ENCODE measurements at places on chromosomes 6 and 20.

- DNase-seq, result no peak
Measured at GRCh38 chr6:87481931-87482330, 9.2 kb downstream of the SLC35A1 start.

DNA sequence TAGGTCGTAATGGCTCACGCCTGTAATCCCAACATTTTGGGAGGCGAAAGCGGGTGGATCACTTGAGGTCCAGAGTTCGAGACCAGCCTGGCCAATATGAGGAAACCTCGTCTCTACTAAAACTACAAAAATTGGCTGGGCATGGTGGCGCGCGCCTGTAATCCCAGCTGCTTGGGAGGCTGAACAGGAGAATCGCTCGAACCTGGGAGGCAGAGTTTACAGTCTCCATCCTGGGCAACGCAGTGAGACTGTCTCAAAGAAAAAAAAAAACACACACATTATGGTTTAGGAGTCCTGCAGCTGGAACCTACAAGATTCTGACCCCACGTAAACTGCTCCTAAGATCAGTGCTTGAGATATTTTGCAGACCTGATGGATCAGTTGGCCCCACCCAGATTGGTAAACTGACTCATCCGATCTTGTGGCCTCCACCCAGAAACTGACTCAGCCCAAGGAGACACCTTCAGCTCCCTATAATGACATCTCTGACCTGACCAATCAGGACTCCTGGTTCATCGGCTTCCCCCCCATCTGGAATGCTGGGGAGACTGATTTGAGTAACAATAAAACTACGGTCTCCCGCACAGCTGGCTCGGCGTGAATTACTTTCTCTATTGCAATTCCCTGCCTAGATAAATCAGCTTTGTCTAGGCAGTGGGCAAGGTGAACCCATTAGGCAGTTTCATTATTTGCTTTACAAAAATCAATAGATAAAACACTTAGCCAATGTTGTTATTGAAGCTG, 96.2 kb upstream of the BTN3A2 start:
- peak; percentile 96 for DNase-seq

- DNase-seq, result peak; percentile 88
Measured at GRCh38 chr6:113306552-113307145, 550.5 kb upstream of the MARCKS start.

DNA sequence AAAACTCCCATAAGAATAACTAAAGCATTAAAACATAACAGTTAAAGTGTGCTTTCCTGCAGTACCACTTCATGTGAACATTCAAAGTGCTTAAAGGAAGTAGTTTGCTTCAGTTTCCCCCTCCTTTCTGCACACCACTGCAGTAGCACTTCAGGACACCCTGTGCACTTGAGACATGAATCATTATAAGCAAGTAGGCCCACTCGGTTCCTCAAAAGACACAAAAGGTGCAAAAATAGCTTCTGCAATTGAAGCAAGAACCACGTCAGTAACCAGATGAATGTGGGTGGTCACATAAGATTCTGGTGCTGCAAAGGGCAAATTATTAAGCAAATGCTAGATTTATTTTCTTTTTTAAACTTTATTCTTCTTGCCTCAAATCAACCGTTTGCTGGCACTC, 160.6 kb downstream of the HIVEP2 start:
- no peak for DNase-seq

DNA sequence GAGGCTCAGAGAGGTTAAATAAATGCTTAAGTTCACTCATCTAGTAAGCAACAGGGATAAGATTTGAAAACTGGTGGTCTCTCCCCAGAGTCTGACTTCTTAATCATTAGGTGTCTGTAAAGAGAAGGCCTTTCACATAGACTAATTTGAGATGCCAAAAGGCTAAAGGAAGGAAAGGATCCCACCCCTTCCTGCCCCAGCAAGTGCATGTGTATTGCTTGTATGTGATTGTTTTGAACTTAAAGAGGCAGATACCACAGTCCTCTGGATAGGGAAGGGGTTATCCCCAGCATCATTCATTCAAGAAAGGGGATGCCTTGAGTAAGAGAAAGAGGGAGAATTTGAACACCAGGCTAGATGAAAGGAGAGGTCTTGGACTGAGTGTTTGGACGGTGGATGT, 192.0 kb downstream of the OGFRL1 start:
- DNase-seq, result no peak

- DNase-seq, result no peak
Measured at GRCh38 chr20:12715991-12716680, 292.6 kb upstream of the SPTLC3 start.

- DNase-seq, result no peak
Measured at GRCh38 chr6:112038756-112039430, 15.0 kb upstream of the CCN6 start.

DNA sequence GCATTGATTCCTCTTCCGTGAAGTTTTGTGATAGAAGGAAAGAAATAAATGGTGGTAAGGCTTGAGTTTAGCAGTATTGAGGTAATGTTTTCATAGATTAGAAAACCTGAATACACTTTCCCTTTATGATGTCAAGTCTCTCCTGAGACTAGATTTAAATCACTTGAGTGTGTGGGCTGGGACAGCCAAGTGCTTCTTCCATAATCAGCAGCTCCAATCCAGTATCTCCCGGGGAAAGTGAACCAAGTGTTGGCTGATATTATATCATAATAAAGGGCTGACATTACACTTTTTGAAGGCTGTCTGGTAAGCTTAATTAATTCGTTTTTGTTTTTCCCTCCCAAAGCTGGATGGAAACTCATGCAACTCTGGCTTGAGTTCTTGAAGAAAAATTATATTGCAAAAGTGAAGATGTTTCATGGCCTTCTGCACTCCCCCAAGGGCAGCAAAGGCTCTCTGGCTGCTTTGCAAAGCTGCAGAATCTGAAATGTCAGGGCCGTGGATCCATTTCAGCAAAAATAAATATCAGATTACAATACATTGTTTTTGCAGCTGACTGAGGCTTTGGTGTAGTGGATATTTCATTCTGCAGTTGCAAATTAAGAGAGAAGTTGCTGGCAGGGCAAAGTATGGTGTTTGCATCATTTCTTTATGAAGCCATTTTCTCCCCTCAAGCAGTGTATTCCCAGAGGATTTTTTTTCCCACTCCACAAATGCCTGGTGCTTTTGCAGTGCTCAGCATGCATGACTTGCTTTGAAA, 101.2 kb downstream of the MKKS start:
- no peak for DNase-seq

DNA sequence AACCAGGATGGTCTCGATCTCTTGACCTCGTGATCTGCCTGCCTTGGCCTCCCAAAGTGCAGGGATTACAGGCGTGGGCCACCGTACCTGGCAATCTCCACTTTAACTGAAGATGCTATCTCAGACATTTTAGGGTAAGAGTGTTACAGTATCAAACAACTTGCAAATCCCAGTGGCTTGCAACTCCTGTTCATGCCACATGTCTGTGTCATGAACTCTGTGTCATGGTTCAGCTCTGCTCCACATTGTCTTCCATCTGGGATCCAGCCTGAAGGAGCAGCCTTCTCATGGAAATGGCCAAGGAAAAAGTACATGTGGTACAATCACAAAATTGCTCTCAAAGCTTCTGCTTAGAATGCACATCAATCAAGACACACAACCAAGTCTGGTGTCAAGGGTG, 114.9 kb downstream of the MAP3K5 start:
- DNase-seq, result no peak

DNA sequence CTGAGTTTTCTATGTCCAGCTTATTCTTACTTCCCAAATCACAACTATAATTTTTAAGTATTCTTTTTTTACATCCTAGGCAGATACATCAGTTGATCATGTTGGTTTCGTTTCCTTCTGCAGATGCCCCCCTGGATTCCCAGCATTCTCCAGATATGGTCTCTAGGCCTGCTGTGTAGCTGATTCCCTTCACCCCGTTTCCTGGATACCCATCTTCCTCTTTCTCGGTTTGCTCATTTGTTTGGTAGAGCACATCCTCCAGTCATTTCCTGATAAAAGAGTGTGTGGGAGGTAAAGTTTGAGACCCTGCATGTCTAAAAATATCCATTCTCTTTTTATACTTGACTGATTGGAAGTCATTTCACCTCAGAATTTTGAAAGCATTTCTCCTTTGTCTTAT, 66.4 kb downstream of the ANKS1A start:
- DNase-seq, result no peak

DNA sequence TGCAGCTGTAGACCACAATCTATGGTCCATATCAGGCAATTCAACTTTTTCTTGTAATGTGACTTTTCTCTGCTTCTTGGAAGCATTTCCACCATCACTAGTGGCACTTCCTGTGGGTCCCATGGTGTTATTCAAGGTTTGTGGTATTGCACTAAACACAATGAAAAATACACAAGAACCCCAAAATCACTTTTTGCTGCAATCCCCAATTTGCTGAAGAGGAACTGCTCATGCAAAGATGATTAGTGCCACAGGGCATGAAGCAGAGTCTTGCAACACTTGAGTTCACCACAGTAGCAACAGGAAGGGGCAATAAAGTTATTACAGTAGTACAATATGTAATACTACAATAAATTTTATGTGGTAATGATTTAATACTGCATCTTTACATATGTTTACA, 16.8 kb upstream of the TAAR1 start:
- no peak for DNase-seq

- DNase-seq, result no peak
Measured at GRCh38 chr6:105364243-105364642, 38.6 kb downstream of the PREP start.

- DNase-seq, result no peak
Measured at GRCh38 chr20:37729452-37729851, 35.6 kb downstream of the CTNNBL1 start.

DNA sequence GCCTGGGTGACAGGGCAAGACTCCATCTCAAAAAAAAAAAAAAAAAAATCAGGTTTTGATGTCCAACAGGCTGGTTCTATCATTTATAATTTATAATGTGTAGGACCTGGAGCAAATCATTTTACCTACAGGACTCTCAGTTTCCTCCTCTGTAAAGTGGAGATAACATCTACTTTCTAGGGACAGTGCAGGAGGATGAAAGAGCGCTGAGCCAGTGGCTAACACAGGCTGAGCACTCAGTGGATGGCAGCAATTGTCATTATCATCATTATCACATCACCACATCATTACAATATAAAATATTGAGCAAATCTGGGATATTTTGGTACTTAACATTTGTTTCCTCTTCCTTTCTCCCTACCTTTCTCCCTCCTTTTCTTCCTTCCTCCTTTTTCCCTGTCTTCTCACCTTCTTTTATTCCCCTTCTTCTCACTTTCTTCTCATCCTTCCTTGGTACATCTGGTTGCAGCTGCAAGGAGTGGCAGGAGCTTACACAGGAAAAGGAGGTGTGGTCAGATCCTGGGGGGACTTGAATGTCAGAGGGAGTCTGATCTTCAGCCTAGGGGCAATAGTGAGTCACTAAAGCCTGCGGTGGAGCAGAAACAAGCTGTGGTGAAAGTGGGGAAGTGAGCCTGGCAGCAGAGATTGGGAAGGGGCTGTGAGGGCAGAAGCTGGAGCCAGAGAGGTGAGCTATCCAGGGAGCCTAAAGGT, 24.6 kb upstream of the CTNNBL1 start:
- peak; percentile 61 for DNase-seq

- DNase-seq, result no peak
Measured at GRCh38 chr6:170347091-170347490, 40.5 kb downstream of the FAM120B start.

- DNase-seq, result no peak
Measured at GRCh38 chr6:129717277-129717676, 7.3 kb upstream of the ARHGAP18 start.

DNA sequence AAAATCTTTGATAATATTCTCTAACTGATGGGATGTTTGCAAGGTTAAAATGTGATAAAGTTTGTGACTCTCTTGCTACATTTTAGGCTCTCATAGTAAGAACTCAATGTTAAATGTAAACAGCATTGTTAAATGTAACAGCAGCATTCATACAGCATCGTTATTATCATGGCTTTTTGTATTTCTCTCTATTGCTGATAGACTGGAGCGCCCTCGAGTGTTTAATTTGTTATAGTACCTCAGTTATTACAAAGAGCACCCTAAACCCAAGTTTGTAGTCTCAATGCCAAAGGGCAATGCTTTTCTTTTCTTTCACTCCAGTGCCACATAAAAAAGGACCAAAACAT, 14.9 kb upstream of the TTPAL start:
- peak; percentile 49 for DNase-seq

GRCh38 chr20:44790638-44791393, 19.5 kb downstream of the RIMS4 start:
- DNase-seq, result no peak

GRCh38 chr20:51634257-51634656, 91.7 kb upstream of the NFATC2 start:
- no peak for DNase-seq

DNA sequence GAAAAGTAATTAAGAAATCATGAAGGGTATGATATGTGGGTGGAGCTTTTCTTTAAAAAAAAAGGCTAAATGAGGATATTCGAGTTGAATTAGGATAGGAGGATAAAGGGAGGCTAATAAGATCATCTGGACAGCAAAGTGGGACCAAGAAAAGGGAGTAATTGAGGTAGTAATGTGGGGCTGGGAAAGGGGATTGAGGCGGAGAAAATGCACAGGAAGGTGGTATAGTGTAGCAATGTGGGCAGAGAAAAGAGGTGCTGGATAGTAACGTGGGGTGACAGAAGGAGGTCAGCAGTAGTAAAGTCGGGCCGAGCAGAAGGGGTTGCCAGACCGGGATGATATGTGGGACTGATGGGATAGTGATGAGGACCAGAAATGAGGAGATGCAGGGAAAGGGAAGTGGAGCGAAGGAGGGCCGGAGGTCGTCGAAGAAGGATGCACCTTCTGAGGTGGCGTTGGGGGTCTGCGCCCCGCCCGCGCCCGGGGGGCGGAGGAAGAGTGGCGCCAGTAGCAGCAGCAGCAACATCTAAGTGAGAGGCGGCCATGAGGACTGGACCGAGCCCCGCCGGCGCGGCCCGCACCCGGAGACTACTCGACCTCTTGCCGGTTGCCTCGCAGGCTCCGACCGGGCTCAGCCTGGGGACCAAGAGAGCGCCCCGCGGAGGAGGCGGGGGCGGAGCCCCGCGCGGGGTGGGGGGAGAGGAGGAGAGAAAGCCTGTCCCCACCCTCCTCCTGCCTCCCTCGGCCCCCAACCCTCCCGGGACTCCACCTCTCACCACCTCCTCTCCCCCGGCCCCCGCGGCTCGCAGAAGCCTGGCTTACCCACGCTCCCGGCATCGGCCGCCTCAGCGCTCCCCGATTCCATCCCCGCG, 887 bp downstream of the GABBR1 start:
- peak; percentile 72 for DNase-seq

DNA sequence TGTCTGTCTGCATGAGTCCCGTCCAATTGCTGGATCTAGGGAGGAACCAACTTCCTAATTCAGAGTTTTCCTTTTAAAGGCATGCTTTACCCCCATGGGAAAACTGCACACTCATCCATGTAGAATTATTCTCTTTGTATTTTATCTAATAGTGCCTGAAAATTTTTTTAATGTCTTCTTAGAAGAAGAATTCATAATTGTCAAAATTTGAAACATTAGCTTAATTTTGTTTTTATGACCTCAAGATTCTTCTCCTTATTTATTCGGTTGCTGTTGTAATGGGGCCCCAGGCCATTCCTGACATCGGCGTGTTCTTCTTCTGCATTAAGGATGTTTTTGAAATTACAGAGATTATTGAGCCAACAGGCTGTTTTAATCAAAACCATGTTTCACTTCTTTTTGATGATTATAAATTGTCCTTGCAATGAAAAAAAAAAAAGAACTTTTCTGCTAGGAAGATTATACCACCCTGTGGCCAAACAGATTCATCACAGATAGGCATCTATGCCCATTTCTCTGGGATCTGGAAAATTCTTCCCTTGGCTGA, 100.3 kb downstream of the ZNF217 start:
- DNase-seq, result no peak

- no peak for DNase-seq
Measured at GRCh38 chr6:39080246-39080875, 31.8 kb downstream of the GLP1R start.

- DNase-seq, result peak; percentile 48
Measured at GRCh38 chr20:51340451-51340840, 202.1 kb downstream of the NFATC2 start.
